ENCODE measurements at places on chromosomes 1 and 21.

DNA sequence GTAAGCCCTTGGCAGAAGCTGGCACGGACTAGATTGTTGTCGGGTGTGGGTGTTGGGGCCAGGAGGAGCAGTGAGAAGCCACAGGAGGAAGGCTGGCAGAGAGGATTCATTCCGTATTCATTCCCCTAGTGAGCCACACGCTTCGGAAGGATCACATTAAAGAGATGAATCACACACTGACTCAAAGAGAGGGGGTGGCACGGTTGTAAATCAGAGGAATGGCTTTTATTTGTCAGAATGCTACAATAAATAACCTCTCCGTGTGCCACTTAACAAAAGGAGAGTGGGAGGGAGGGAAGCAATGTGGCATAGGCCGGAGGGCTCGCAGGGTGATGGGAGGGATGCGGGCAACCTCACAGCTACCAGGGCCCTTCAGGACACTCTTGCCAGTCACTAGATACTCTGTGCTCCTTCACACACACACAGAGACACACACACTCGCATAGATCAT is 135.5 kb downstream of the HIVEP3 start:
- DNase-seq = peak; percentile 55

DNA sequence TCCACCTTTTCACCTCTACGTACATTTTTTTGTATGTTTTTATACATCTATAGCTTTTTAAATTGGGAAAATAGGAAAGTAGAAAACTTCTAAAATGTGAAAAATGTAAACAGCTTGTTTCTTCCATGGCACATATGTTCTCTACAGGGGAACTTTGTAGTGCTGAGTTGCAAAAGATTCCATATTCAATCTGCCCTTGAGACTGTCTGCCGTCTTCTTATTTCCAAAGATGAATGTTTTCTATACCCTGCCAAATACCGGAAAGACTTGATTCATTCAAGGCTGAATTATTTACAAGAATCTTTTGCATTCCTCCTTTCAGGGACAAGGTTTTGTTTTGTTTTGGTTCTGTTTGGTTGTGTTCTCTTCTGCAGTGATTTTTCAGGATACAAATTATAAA is 1334.5 kb upstream of the ADGRL4 start:
- no peak for DNase-seq

GRCh38 chr1:173333581-173333980 is 126.5 kb upstream of the TNFSF4 start:
- no peak for DNase-seq

DNA sequence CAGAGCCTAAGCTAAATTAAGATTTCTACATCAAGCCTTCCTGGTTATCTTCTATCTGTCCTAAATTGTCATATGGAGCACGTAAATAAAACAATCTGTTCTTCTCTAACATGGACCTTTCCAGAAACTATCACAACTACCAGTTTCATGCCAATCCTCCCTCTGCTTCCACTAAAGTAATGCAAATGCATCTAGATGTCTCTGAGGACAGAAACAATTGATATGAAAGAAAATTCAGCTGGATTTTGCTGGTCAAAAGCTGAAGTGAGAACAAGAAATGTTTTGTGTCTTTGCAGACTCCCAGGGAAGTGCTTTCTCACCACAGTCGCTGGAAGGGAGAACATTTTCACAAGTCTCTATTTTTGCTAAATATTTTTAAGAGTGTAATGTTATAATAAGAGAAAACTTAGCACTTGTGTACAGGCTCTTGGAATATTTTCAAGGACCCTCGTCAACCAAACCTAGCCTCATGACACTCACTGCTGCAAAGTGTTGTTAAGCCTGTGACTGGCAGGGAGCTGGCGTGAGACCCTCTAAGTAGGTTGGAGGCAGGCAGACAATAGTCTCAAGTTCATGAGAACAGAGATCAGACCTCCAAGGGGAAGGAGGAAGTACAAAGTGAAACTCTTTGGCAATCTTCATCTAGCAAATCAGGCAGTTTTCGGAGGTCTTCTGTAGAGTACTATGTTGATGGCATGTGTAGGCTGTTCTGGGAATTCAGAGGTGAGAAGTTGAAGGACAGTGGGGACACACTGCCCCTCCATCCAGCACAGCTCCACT is 38.8 kb downstream of the DNASE2B start:
- DNase-seq = no peak

- no peak for DNase-seq
Measured at GRCh38 chr1:46067652-46068051, 64.8 kb downstream of the PIK3R3 start.

DNA sequence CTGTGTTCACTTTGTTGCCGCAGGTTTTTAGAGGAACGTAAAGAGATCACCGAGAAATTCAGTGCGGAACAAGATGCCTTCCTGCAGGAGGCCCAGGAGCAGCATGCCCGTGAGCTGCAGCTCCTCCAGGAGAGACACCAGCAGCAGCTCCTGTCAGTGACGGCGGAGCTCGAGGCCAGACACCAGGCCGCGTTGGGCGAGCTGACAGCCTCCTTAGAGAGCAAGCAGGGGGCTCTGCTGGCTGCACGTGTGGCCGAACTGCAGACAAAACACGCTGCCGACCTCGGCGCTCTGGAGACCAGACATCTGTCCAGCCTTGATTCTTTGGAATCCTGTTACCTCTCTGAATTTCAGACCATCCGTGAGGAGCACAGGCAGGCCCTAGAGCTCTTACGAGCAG is 42.6 kb downstream of the PCNT start:
- no peak for DNase-seq

DNA sequence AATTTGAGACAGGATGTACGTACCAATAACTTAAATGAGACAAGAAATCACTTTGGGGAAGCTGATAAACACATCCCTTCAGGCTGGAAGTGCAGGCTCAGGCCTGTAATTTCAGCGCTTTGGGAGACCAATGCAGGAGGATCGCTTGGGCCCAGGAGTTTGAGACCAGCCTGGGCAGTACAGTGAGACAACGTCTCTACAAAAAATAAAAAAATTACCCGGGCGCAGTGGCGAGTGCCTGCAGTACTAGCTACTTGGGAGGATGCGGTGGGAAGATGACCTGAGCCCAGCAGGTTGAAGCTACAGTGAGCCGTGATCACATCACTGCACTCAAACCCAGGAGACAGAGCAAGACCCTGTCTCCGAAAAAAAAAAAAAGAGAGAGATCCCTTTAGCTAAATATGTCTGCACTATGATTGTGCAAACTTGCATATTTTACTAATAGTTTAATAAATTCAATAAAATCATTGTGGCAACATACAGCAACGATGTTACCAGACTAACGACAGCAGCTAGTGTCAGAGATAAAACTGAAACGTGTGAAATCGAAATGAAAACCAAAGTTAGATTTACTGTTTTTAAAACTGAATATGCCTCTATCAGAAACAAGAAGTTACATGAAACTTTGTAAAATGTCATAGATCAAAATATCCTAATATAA is 54.7 kb downstream of the CD2 start:
- DNase-seq = no peak

GRCh38 chr1:172083191-172083590 is 241.9 kb downstream of the DNM3 start:
- DNase-seq = no peak

DNA sequence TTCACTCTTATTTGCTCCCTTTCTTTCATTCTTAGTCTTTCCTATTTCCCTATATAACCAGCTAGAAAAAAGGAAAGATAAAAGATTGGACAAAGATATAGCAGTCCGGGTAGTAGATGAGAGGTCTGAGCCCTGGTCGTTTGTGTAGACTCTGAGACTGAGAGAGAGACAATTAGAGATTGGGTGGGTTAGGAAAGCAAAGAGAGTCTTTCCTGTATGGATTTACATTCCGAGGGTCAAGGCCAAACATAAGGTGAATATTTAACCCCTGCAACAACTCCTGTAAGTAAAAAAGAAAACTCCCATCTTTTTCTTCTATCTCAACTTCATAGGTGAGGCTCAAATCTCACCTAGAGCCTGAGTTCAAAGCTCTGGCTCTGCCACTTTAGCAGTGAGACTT is 218.0 kb upstream of the FGGY start:
- no peak for DNase-seq

GRCh38 chr1:30512914-30513265 is 210.5 kb downstream of the MATN1 start:
- no peak for DNase-seq

- no peak for DNase-seq
Measured at GRCh38 chr1:102282955-102283354, 286.2 kb upstream of the OLFM3 start.

GRCh38 chr1:69263921-69264391 is 303.8 kb upstream of the LRRC7 start:
- no peak for DNase-seq

DNA sequence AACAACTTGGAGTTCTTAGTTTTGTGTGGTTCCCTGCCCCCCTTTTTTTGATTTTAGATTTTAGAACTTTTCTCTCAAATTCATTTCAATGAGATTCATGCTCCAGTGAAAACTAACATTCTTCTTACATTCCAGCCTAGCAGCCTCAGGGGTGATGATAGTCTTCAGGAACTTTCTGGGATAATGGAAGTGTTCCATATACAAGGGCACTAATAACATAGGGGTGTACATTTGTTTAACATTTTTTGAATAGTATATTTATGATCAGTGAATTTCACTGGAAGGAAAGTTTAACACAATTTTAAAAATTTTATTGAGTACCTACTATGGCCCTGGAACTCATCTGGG is 61.4 kb upstream of the ZNF648 start:
- DNase-seq = no peak

DNA sequence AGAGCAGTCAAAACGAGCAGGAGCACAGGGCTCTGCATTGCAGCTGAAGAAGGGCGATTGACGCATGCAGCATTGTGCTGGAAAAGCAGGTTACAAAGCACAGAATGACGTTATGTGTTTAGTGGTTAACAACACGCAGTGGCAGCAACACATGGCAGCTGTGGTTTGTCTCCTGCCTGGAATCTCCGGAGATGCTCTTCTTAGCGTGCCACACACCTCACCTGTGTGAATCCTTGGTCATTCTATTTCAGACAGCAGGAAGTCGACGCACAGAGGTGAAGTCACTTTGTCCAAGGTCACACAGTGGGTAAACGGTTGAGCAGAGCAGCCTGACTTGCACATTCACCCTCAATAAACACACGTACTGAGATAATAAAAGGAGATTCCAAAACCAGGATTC is 14.7 kb downstream of the OBSCN start:
- no peak for DNase-seq

Data from stimulated activated CD4-positive, alpha-beta T cell treated with anti-CD3 and anti-CD28 coated beads, Interleukin-2, amount 100 ng/mL, for 4 hours (primary cell).